Hematopoietic multipotent progenitor cell treated with erythropoietin and hydrocortisone succinate and interleukin-3 and kit ligand, for 15 days (in vitro differentiated cells): ENCODE measurements at places on chromosomes 7 and 10.

DNA sequence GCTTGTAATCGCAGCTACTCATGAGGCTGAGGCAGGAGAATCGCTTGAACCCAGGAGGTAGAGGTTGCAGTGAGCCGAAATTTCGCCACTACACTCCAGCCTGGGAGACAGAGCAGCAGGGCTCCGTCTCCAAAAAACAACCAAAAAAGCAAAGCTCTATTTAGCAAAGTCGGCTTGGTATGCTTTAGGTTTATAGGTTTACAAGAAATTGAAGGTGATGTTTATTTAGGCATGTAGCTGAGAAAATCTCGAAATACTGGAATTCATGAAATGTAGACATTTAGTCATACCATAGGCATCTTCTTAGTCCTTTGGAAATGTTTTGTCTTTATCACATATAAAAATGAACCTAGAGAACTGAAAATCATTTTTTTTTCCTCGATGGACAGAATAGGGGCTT lies 453.8 kb upstream of the ANKRD30A start:
- DNase-seq = no peak

GRCh38 chr7:32957326-32958045 lies at the start of gene FKBP9:
Gene FKBP9, plus strand, starts transcription at chr7:32957440. Its CDS starts 134 bp downstream, at chr7:32957574.
- DNase-seq = peak; percentile 56

GRCh38 chr7:158102897-158103296 lies 484.7 kb downstream of the PTPRN2 start:
- no peak for DNase-seq

GRCh38 chr10:103168438-103168837 lies 24.6 kb downstream of the NT5C2 start:
- DNase-seq = no peak

- peak; percentile 63 for DNase-seq
These were observed 11.6 kb downstream of the ZDHHC6 start for GRCh38 chr10:112434988-112435619.

DNA sequence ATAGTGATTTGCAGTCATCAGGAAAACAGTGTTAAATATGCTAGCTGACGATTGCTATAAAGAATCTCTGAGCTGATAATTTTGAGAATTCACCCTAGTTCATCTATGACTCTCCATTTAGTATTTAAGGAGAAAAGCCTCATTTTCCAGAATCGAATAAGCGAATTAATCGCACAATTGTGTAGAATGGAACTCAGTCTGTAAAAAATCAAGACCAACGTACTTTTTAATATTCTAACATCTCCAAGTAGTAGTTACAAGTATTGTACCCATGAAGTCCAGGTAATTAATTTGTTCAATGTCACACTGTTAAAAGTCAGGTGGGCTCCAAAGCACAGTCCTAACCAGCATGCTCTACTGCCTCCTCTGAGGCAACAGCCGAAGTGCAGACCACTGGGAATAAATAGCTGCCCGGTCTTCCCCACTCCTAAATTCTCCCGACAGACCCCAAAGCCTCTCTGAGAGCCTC lies 380 bp upstream of the AGBL3 start:
- DNase-seq = no peak

- DNase-seq = no peak
These were observed 107.4 kb downstream of the SNX13 start for GRCh38 chr7:17832820-17833355.

GRCh38 chr10:120999868-121000267 lies 148.7 kb downstream of the WDR11 start:
- DNase-seq = no peak

DNA sequence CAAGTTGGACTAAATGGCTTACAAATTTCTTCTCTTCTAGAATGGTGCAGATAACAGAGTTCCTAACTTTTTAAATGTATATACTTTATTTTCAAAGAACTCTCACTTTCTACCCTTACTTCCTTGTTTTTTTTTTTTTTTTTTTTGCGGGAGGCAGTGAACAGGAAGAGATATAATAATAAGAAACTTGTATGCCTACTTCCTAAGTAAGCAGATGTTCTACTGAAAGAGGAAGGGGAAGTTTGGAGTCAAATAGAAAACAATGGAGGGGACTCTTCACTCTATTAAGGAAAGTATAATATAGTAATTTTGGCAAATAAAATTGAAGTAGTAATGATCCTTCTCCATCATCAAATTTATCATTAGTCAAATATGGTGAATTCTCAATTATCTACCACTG lies 754.0 kb downstream of the KCNMA1 start:
- DNase-seq = no peak

- no peak for DNase-seq
These were observed 79.8 kb upstream of the GHITM start for GRCh38 chr10:84059526-84059925.

DNA sequence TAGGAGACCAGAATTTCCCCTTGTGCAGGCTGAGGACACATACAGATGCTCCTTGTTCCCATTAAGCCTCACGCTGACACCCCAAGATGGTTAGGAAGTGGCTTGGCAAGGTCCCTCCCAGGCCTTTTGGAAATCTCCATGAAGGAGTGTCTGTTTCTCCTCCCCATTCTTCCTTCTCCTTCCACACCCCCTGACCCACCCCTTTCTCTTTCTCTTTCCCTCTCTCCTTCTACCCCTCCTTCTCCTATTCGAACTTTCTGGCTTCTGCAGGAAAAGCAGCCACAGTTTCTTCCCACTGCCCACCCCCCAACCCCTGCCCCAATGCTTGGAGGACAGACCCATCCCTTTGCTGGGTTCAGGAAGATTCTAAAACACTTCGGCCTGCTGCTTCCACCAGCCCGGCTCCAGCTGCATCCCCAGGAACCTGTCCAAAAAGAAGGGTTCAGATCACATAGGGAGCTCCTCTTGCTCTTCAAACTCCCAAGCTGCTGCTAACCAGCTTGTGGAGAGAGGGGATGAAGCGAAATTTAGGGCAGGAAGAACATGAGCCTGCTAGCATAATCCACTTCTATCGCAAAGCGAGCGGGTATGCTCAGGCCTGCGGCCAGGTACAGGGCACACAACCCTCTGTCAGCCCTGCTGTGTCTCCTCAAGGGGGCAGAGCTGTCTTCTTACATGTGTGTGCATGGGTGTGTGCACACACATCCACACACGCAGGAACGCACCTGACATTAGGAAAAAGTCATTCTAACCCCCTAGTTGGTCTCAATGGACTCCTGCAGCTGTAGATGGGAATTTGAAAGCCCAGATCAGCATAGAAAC lies 80.4 kb downstream of the PPP1R3C start:
- no peak for DNase-seq

GRCh38 chr7:132333301-132333700 lies 243.0 kb downstream of the PLXNA4 start:
- DNase-seq = no peak

- no peak for DNase-seq
These were observed 186.2 kb downstream of the MACC1 start for GRCh38 chr7:20030915-20031362.

DNA sequence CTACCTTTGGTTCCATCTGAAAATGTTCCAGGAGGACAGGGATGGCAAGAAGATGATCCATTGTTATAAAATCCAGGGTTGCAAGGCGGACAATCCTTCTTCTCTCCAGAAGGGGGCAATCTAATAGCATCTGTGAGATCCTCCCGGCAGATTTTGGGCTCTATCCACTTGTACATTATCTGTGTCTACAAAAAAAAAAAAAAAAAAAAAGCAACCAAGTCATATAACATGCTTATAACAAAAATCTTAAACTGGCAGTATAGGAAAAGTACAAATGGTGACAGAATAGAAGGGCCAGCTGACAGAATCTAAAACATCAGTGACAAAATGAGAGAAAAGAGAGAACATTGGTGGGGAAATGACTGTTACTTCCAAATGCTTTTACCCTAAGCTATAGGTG lies 132.7 kb downstream of the ELAPOR2 start:
- DNase-seq = peak; percentile 20

- peak; percentile 12 for DNase-seq
These were observed 302.9 kb upstream of the PODXL start for GRCh38 chr7:131859147-131859821.

- no peak for DNase-seq
These were observed 46.4 kb downstream of the ZNF716 start for GRCh38 chr7:57496395-57496794.

DNA sequence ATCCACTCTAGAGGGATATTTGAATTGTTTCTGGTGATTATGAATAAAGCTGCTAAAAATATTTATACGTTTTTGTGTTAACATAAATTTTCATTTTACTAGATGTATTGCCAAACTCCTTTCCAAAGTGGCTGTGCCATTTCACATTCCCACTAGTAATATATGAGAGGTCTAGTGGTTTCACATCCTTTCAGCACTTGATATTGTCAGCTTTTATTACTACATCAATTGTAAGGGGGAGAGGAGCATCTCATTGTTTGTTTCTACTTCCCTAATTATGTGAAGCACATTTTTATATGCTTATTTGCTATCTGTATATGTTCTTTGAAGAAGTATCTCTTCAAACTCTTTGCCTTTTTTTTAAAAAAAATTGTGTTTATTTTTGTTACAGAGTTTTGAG lies 184.5 kb downstream of the ADK start:
- DNase-seq = no peak

- DNase-seq = no peak
These were observed 4.6 kb upstream of the SERPINE1 start for GRCh38 chr7:101121991-101122932.

GRCh38 chr10:79129361-79129997 lies 60.7 kb downstream of the ZMIZ1 start:
- DNase-seq = no peak

GRCh38 chr7:33862946-33863814 lies 42.2 kb upstream of the BMPER start:
- DNase-seq = no peak
